SK-N-SH treated with all-trans-retinoic acid at 6 μM for 48 hours (cell line): ENCODE measurements at places on chromosomes 7 and 10.

GRCh38 chr7:138429577-138430250 lies 30.3 kb upstream of the TRIM24 start:
- ATAC-seq: no peak

DNA sequence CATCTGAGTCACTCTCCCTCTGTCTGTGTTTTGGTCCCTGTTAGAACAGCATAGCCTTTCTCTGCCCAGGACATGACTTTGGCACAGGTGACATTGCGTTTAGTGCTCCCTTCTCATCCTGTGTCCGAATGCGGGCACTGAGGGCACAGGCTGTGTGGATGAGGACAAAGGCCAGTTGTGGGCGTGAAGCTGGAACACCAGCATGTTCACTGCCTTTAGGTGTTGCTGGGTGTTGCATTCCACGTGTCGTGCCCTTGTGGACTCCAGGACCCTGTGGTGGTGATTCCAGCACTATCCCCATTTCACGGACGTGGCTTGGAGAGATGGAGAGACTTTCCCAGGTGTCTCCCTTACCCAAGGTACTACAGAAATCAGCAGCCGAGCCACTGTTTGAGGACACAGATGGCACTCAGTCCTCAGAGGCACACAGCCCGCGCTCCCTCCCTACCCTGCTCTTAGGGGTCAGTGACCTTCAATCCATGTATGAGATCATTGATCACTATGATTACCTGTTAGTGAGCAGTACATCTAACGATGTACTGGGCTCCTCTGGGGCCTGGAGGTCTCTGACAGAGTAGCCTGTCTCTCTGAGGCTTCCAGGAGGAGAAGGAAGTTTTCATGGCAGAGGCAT lies 917 bp upstream of the CNPY1 start:
- ATAC-seq: no peak

- ATAC-seq: peak; percentile 92
These were observed 298.5 kb downstream of the NEBL start for GRCh38 chr10:20598590-20598989.

DNA sequence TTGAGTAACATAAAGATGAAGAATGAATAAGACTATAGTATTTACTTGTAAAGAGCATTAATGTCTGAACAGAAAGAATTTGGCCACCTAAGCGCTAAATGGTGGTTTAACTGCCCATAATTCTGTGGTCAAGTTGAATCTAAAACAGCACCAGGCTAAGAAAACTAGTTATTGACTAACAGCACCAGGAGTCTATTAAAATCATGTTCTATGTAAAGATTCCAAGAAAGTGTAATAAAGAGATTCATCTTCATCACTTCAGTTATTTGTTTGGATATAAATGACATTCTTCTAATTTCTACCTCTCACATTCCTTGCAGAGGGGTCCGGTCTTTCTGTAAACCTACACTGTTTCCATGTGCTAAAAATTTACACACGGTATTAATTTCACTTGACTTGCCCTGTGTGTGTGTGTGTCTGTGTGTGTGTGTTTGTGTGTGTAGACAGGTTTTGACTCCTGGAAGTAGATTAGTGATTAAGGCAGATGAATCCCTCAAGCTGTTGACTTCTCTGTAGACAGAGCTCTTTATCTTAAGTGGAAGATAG lies 84.4 kb downstream of the KLF6 start:
- no peak for ATAC-seq

GRCh38 chr10:30818010-30818660 lies 188.6 kb upstream of the LYZL2 start:
- no peak for ATAC-seq

- ATAC-seq: no peak
These were observed 136.7 kb downstream of the KIF20B start for GRCh38 chr10:89838044-89838615.

DNA sequence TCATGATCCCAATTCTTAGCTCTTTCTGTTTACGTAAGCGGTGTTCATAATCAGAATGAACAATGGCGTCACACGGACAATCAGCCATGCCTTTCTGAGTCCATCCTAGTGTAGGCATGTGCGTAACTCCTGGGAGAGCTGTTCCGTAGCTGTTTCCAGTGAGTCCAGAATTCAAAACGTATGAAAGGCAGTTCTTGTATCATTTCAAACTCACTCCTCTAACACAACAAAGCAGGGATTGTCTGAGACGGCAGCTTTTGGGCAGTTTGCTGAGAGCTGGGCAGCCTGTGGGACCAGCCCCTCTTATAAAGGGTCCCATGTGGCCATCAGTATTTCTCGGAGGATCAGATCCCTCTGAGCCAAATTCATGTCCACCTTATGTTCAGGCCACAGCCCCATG lies 43.4 kb downstream of the PSPH start:
- no peak for ATAC-seq

DNA sequence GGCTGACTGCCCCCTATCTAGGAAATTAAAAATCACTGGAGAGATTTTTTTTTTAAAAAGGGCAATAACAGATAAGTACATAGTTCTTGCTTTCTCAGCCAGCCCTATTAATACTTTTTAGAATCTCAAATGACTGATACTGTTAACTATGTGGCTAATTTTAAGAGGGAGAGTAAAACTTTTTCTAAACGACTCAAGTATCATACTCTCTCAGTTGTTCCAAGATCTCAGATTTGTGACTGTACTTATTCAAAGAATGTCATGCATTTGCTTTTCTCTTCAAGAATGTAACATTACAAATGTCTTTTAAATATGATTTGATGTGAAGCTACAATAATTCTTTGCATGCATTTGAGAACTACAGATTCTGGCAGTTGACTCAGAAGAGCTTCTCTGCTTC lies 55.4 kb upstream of the RAB11FIP2 start:
- ATAC-seq: no peak

- ATAC-seq: no peak; the same call in 2 of the 3 replicates
These were observed 130.1 kb upstream of the SHH start for GRCh38 chr7:155942226-155942950.

GRCh38 chr10:77737608-77738007 lies 100.0 kb upstream of the KCNMA1 start:
- ATAC-seq: no peak

- ATAC-seq: peak; percentile 81
These were observed 122.7 kb upstream of the PRSS1 start for GRCh38 chr7:142626420-142627035.

DNA sequence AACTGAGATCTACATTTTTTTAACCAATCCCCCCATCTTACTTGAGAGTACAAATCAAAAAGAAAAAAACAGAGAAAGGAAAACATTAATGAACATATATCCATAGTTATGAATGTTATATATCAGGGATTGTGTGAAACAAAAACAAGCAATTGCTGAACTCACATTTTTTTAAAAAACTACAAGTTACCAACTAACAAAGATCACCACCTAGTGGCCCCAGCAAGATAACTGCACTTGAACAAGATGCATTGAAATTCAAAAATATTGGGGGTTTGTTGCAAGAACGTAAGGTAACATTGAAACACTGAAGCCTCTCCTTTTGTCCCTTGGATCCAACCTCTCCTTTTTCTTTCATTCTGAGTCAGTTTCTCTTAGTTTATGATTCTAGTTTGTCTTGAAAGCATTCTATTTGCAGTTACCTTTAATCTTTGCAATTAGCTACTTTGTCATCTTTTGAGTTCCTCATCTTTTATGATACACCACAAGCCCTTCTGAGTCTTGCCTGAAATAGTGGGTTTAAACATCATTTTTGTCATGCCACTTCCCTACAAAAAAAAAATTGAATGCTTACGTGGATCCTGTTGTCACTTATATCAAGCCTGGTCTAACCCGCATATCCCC lies 87.3 kb upstream of the TES start:
- peak; percentile 74 for ATAC-seq

DNA sequence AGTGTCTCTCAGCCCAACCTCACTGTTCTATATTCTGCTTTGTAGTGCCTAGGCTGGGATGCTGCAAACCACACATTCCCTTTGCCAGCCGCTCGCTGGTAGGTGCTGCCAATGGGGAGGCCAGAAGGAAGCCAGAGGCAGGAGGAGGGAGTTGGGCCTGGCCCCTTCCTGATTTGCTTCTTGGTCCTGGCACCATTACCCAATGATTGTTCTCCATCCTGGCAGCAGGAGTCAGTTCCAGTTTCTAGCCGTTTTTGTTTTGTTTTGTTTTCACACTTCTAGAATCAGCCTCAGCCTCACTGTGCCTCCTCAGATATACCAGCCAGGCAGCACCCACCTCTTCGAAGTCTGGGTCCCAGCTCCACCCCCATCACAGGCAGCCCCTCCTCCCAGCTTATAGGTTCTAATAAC lies 27.4 kb upstream of the LOXL4 start:
- ATAC-seq: peak; percentile 13; the same call in 2 of the 3 replicates

DNA sequence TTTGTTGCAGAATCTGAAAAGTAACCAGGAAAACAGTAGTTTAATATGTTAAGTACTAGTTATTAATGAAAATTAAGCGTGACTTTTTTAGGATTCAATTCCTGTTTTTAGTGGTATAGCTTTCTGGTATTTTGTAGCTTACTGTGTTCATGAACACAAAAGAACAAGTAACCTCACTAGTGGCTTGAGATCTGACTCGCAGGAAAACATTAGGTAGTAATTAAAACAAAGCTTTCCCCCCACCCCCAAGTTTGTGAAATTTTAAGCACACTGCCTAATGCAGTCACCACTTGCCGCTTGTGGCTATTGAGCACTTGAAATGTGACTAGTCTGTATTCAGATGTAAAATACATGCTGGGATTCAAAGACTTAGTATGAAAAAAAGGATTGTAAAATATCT lies 102.5 kb upstream of the RPA3 start:
- ATAC-seq: no peak

DNA sequence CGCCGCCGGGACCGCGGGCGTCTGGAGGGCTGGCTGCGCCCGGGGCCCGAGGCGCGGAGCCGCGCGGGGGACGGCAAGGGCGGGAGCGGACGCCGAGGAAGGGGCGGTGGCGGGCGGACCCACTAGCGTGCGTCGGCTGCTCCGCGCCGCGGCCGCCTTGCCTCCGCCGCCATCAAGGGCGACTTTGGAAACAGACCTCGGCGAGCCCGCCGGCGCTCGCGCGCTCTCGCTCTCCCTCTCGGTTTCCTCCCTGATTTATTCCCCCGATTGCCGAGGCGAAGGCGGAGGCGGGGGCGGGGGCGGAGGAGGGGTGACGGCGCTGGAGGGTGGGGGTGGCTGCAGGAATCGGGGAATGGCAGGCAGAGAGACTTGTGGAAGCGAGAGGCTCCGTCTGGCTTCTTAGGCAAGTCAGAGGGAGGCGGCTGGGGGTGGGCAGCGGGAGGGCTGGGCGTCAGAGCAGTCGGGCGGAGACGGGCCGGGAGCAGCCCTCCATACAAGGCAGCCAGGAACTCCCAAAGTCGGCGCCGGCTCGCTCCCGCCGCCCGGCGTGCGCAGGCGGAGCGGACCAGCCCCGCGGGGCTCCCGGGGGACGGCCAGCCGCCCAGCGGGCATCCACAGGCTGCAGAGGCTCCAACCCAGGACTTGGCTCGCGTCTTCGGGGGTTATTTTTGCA lies at the start of gene CACNA2D1:
TSS of gene CACNA2D1 (minus strand) at position 231 of the 673 bp plus-strand sequence.
- peak; percentile 90 for ATAC-seq

- no peak for ATAC-seq
These were observed 183.5 kb downstream of the RNF133 start for GRCh38 chr7:122515404-122515803.

DNA sequence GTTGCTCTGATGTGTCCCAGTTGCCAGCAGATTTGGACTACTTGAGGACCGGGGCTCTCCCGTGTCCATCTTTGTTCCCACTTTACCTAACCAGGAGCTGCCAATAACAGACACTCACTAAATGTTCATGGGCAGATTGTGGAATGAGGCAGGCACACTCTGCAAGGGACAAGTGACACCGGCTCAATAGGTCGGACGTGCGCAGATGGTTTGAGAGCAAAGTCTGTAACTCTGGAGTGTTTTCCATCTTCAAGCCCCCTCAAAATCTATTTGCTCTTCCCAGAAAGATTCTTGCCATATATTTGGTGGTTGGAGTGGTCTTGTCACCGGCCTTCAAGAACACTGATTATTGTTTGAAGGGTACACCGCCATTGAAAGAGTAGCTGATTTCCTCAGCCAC lies 47.2 kb downstream of the THNSL1 start:
- ATAC-seq: no peak

GRCh38 chr7:115435178-115435577 lies 513.3 kb downstream of the MDFIC start:
- no peak for ATAC-seq

DNA sequence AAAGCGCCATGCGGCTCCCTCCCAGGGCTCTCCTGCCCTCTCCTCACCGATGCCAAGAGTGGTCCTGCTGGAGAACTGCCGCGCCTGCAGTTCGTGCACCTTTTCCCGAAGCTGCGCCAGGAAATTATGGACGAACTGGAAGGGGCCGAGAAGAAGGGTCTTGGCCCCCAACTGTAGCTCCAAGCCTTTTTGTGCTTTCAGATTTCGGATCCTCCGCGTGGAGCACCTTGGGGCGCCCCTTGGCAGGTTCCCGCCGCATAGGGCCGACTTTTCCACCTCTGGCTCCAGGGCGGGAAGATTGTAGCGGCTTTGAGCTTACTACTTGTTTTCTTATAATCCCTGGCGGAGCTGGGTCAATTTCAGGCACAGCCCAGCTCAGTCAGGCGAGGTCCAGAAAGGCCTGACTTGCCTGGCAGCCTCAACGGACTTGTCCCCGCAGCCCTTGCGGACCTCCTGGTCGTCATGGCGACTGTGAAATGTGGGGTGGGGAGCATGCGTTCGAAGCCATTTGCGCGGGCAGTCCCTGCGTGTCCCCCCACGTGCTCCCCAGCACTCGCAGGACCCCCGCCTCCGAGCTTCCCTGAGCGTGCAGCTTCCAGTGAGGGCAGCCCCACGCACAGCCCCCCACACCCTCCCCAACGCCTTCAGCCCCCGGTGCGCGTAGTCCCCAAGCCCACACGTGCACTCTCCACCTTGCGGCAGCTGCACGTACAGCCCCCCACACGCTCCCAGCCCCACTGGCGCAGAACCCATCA lies 129.9 kb downstream of the KBTBD2 start:
- ATAC-seq: no peak; the same call in 2 of the 3 replicates

DNA sequence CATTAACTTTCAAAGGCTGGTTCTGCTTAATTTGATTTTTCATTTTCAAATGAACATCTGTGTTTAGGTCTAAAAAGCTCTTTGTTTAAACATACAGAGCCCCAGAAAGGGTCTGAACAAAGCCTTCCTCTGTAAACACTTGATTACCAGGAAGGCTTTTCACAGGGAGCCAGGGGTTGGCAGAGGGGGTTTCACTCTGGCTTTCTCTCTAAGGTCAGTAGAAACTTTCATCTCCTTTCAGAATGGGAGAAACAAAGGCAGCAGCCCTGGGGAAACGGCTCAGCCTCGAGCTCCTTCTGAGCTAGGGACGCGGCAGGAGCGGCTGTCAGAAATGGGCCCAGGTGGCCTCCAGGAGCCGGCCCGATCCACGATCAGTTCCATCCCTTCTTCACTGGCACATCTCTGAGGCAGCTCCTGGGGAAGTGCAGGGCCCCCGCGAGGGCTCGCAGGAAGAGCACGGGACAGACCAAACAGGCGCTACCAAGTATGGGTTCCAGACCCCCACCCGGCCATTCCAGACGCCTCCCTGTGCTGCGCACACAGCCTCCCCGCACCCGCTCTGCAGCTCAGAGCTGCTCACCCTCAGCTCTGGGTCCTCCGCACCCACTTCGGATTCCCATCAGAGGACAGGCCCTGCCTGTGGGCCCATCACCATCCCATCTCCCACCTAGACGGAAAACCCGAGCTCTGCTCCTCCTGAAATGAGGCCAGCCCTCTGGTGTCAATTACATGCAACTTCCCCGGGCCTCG lies 124.1 kb downstream of the MAD1L1 start:
- no peak for ATAC-seq
